ENCODE measurements at places on chromosomes 5 and 9.

GRCh38 chr5:143376911-143377813 lies 26.3 kb downstream of the NR3C1 start:
- no peak for DNase-seq

- no peak for DNase-seq
Observed at GRCh38 chr5:53515988-53516387, 35.6 kb downstream of the FST start.

- no peak for DNase-seq
Observed at GRCh38 chr9:97425336-97425972, 13.6 kb downstream of the TDRD7 start.

DNA sequence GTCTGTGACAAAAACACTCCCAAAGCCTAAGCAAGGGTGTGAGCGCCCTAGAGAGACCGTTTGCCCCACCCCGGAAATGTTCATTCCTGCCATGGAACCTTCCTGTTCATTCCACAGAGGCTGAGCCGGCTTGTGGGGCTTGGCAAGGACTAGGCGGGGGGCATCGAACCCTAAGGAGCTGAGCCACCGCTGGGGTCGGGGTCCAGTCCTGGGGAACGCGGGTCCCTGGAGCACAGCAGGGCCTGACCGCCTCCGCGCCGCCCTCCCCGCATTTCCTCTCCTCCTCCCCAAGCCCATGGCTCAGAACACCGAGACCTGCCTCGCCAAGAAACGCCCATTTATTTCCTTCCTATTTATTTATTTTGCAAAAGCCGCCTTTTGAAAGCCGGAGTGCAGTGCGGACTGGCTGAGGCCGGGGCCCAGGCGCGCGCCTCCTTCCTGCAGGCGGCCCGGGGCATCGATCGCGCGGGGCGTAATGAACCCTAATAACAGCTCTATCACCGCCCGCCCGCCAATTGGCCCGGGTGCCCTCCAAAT lies 228.9 kb upstream of the IRX4 start:
- DNase-seq: no peak

DNA sequence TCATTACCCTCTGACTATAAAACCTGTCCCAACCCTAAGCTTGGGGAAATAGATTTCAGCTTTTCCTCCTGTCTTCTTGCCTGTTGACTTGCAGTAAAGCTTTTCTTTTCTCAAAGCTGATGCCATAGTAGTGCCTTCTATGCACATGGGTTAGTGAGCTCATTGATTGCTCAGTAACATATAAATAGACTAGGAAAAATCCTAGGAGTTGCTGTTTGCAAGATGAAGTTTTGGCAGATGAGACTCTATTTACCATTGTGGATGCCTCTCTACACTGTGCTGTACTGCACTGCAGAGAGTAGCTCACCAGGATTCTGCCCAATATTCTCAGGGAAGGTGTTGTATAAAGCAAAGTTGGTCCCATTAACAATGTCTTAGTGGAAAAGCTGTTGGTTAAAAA lies 262.7 kb upstream of the CD180 start:
- DNase-seq: no peak

DNA sequence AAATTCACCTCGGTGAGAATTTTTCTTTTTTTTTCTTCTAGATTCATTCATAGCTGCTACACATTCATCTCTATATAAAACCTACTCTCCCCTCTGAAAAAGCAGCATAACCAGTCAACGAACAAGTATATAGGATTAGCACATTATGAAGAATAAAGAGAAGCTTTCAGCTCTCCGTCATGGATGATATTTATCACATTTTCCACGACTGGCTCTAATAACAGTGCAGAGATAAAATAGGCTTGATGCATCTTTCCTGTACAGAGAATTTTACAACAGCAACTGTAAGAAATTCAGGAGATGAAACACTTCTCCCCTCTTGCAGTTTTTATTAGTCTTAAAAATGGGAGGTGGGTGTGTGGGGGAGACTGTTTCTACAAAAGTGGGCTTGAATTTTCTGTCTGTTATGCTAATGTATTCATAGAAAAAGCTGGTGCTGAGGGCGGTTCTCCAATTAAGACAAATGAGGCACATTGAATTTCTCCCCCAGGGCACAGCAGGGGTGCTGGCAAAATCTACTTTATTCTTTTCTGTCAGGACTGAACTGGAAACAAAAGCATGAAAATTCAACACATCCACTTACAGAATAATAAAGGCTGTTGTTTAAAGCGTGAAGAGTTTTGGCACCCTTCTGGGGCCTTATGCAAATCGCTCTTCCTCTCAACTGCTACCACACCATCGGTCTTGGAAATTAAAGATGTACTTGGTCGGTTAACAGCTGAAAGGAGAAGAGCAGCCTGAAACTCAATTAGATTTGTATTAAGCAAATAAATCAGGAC lies 233.9 kb upstream of the ZNF608 start:
- no peak for DNase-seq

- DNase-seq: no peak
Observed at GRCh38 chr9:114777821-114778609, 27.8 kb downstream of the TNFSF15 start.

DNA sequence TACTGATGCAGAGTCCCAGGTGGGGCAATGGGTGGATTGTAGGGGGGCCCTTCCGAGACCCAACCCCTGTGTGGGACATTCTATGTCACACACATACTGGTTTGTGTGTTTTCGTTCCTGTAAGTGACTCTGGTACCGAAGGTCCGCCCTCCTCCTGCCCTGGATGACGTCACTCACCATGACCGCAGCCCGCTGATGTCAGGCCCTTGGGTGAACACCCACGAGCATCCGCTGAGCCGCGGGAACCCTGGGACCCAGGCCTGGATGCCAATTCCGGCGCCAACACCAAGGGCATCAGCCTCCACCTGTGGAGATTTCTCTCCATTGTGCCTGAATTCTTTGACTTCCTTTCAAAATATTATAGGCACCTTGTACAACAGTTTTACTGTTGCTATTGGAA lies 184.3 kb downstream of the MTRR start:
- DNase-seq: no peak

- DNase-seq: no peak
Observed at GRCh38 chr5:16744164-16744880, 127.5 kb upstream of the RETREG1 start.

Data from NK-92 treated with Interleukin-12 subunit alpha and Interleukin-12 subunit beta, amount 100 ng/mL, for 24 hours (cell line).